ENCODE measurements at places on chromosomes 11 and 22.

- no peak for DNase-seq
Measured at GRCh38 chr11:119378851-119379465, 2.5 kb downstream of the USP2 start.

- no peak for DNase-seq
Measured at GRCh38 chr11:108224911-108225786, 2.3 kb downstream of the ATM start.

DNA sequence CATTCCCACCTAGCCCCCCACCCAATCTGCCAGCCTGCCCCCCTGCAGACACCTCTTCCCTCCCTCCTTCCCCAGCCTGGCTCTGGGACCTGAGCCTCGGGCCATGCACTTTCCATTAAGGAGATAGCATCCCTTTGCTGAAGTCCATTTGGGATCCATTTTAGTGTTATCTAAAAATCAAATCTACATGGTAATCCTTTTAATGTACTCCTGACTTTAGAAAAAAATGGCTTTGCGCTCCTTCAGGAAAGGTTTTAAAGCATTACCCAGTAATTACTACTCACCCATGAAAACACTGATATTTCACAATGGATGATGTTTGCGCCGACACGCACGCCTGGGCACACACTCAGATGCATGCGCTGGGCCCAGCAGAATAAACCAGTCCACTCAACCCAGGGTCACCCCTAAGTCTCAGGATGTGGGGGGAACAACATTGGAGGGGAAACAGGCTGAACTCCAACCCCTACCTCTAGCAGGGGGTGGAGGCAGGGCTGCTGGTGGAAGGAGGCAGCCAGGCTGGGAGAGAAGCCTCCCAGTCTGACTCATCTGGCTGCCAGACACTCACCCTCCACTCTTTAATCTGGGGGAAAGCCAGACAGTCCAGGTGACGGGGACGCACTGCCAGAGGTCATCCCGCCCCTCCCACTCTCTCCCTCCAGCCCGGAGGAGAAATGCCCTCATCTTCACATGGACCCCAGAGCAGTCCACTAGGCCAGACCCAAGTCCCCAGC is 29.8 kb downstream of the LMO1 start:
- DNase-seq = no peak

- DNase-seq = no peak
Measured at GRCh38 chr11:10499452-10499851, 41.5 kb downstream of the RNF141 start.

DNA sequence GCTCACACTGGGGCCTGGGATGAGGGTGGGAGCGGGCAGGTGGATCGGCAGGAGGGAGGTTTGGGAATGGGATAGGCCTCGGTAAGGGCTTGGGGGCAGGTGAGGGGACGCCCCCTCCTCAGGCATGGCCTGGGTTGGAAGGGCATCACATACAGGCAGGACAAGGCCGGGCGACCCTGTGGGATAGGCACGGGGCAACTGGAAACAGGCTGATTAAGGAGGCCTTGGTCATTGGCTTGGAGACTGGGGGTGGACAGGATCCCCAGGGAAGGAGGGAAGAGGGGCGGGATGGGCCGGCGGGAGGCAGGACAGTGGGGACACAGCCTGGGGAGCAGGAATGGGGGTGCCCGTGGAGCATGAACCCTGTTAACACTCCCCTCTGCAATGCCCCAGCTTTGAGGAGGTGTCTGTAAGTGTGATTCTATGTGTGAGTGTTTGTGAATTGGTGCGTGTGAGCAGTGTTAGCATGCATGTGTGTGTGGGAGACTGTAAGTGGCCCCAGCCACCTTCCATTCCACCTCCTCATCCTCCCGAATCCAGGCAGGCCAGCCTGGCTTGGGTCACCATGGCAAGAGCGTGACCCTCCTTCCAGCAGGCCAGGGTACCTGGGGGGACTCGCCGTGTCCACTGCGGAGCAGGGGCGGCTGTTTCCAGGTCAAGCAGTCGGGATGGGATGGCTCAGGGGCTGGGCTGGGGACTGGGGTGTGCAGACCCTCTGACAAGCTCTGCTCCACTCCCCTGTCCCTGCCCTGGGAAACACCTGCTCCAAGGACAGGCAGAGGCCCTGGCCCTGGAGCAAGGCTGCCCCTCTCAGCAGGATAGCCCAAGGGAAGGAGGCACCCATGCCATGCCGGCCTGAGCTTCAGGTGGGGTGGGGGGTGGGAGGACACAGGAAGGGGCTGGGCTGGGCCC is 3.4 kb upstream of the PIM3 start:
- DNase-seq = no peak

GRCh38 chr11:112292785-112293407 is 32.2 kb upstream of the PLET1 start:
- no peak for DNase-seq

- DNase-seq = no peak
Measured at GRCh38 chr11:95339086-95339901, 108.3 kb upstream of the SESN3 start.

GRCh38 chr11:69013009-69013951 is at the start of gene MRGPRF:
MRGPRF (minus strand) TSS chr11:69013246; CDS start chr11:69009901, 3,345 bp downstream.
- DNase-seq = no peak

GRCh38 chr22:21622011-21622918 is 7.6 kb downstream of the YDJC start:
- DNase-seq = no peak

- DNase-seq = no peak
Measured at GRCh38 chr22:30284666-30285065, 4.6 kb downstream of the CASTOR1 start.

- no peak for DNase-seq
Measured at GRCh38 chr11:126467471-126467870, 112.0 kb downstream of the ST3GAL4 start.

- no peak for DNase-seq
Measured at GRCh38 chr22:37633089-37633624, 6.3 kb upstream of the SH3BP1 start.

GRCh38 chr22:27475548-27475897 is 326.0 kb downstream of the MN1 start:
- no peak for DNase-seq

DNA sequence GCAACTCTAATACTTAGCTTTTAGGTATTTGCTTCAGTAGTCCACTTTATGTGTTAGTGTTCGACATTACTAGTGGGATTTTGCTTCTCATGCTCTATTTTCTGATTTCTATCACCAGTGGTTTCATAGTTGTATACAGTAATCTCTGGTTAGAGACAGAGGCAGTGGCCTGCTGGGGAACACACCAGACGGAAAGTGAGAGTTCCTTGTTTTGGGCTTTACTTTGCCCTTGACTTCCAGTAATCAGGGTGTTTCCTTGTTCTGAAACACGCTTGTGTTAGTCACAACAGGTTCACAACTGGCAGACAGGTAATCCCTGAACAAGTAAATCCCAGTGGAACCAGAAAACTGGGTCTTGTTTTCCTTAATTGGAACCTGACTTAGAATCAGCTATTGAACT is 56.0 kb downstream of the PACS1 start:
- DNase-seq = no peak

- no peak for DNase-seq
Measured at GRCh38 chr22:31332010-31332409, 14.1 kb downstream of the PATZ1 start.

- DNase-seq = no peak
Measured at GRCh38 chr11:76626921-76627401, 43.6 kb downstream of the LRRC32 start.

DNA sequence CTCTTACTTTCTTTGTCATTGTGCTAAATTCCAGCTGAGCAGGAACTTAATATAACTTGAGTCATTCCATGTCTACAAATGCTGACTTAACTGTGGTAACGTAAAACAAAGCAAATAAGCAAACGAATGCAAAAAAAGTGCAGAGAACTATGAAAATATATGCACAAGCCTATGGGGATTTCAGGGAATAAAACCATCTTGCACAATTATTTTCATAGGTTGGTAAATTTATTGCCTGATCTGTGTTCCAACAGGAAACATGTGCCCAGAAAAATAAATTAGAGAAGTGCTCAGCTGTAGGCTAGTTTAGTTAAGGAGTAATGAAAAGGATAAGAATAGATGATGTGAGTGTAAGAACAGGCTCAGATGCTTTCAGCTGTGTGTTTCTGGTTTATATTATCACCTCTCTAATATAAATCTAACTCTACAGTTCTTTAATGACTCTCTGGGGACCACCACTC is 1169.3 kb downstream of the LRRC4C start:
- DNase-seq = no peak

DNA sequence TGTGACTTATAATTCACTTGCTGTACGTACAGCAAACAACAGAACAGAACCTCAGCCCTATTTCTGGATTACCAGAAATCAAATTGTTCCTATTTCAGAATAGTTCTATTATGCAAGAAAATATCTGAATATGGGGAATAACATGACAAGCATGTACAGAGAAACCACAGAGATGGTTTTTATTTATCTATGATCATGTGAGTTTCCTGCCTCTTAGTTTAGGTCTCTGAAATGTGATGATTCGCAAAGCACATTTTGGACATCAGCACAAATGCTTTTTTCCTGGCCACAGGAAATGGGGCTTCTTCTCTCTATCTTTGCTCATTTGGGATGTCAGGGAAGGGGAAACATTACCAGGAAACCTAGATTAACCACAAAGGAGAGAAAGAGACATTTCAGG is 266.7 kb upstream of the CTSC start:
- no peak for DNase-seq

GRCh38 chr11:18320617-18321016 is 1.3 kb downstream of the HPS5 start:
- DNase-seq = no peak

GRCh38 chr11:36238036-36238631 is 51.1 kb downstream of the COMMD9 start:
- DNase-seq = no peak

DNA sequence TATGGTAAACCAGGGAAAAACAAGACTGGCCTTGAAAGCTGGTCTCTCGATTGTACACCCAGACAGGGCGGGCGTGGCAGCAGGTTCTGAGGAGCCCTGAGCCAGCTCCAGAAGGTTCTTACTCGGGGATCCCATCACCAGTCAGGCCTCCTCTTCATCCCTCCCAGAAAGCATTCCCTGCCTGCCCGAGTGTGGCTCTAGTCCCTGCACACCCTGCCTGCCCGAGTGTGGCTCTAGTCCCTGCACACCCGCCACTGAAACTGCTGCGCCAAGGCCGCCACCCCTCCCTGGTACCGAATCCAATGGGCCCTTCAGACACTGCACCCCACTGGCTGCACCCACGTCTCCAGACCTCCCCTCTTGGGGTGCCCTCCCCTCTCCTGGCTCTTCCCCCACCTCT is 30.1 kb downstream of the KIAA0930 start:
- no peak for DNase-seq

DNA sequence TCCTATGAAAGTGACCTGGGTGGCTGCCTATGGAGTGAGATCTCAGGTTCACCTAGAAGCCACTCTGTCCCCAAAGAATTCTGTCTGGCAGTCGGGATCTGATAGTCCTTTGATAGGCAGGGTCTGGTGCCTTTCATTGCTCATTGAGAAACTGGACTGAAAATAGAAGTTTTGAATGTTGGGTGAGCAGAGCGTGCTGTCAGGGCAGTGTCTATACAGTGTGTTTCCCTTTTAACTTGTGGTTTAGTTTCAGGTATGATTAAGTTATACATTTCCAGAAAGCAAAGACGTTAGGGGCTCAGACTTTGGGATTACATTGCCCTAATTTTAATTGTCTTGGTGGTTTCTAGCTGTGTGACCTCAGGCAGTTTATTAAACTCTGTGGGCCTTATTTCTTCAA is 111.3 kb upstream of the PAX6 start:
- DNase-seq = no peak

DNA sequence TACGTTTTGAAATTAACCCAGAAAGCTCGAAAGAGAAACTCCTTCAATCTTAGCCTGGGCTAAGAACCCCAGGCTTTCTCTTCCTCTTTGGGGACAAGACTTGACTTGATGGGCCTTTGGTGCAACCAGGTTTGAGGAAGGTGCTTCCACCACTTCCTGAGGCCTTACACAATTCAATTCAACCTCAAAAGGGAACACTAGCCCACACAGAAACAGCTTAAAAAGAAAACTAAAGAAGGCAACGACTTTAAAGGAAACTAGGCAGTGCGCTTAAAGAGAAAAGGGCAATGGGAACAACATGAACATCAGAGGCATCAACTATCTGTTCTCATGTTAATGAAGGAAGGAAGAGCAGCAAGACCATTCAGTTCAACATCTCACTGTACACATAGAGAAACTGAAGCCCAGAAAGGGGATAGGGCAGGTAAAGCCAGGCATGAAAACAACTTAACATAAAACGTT is 24.8 kb downstream of the PAK1 start:
- no peak for DNase-seq

DNA sequence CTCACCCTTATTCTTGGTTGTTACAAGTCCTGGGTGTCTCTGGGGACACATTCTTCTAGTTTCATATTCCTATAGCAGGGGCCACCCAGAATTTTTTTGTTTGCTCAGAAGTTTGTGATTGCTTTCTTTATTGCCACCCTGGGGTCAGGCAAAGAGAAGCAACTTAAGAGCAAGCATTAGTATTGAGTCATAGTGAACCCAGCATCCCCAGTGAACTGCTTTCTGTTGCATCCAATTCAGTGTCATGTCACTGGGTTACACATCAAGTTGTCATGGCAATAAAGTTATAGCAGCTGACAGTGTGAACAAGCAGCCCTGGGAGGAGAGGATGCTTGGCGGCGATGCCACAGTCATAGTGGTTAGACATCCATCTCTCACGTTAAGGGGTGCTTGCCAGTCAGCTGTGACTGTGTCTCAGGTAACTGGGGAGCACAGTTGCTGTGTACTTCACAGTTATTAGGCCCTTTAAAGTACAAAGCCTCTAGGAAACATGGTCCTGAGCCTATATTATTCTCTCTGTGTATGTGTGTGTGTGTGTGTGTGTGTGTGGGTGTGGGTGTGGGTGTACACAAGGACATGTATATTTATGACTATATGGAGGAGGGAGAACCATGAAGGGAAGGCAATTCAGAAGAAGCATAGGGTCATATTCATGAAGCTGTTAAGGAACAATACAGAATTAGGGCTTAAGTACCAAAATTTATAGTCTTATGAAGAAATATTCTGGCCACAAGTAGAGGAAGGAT is 52.5 kb downstream of the TRIM44 start:
- no peak for DNase-seq

GRCh38 chr22:29385748-29386147 is 2.6 kb downstream of the AP1B1 start:
- DNase-seq = no peak

GRCh38 chr11:84825106-84825660 is 802.0 kb downstream of the DLG2 start:
- no peak for DNase-seq

DNA sequence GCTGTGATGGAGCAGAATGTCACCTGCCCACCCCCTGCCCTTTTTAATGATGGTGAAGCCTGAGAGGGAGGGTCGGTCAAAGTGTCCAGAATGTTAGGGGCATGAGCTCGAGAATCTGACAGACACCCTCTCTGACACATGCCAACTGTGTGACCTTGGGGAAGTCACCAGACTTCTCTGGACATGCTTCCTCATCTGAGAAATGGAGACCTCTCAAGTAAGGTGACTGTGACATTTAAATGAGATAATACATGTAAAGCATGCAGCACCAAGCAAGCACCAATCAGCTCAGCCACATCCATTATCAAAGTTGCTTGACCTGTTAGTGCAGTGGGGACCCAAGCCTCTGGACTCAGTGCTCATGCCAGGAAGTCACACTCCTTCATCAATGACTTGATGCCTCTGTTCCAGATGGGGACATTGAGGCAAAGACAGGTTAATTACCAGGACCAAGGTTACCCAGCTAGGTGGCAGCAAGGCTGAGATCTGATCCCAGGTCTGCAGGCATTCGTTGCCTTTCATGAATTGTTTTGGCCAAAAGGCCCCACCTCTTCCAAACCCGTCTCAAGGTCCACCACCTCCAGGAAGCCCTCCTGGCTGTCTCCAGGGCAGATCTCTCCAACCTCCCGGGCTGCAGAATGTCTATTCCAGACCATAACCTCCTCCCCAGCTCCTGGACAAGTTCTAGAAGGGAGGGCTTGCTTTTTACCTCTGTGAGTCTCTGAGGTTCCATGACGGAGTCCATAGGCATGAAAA is 38.8 kb upstream of the SYT7 start:
- DNase-seq = no peak
